Activated CD4-positive, alpha-beta T cell treated with anti-CD3 and anti-CD28 coated beads, Interleukin-2, amount 50 U/mL, for 48 hours (primary cell): ENCODE measurements at places on chromosomes 12 and 14.
A peak's percentile ranks its signal among the peaks of the same experiment; 100 is the strongest.

GRCh38 chr14:51534610-51535011 is 117.1 kb upstream of the FRMD6 start:
- DNase-seq: no peak

- no peak for DNase-seq
Observed at GRCh38 chr14:68327231-68327630, 465.6 kb downstream of the ZFP36L1 start.

DNA sequence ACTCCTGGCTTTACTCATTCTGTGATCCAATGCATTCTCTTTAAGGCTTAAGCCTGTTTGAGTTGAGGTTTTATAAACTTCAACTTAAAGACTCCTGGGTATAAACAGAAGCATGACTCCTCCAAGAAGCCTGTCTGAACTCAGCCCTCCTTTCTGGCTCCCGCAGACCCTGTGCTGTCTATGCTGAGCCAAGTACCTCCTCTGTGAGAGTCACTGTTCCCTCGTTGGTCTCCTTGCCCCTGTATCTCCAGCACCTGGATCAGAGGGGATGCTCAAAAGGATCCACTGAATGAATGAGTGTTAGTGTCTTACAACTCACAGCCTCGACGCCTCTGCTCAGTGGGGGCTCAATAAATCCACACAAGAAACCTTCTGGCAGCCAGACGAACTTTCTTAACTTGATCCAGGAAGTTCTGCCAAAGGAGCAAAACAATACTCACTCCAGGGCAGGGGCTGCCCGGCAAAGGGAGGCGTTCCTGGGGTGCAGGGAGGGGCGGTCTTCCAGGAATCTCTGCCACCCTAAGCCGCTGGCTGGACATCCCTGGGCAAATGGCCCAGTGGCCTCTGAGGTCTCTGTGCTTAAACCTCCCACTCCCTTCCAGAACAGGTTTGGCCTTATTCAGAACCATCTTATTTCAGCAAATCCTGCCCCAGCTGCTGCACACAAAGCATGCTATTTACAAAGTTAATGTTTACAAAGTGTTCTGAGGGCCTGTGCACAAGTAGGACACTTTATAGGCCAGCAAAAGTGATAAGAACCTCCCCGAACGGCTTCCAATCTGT is 32.9 kb downstream of the MAP1LC3B2 start:
- no peak for DNase-seq

GRCh38 chr12:62625228-62625627 is 158.6 kb downstream of the MON2 start:
- DNase-seq: no peak

DNA sequence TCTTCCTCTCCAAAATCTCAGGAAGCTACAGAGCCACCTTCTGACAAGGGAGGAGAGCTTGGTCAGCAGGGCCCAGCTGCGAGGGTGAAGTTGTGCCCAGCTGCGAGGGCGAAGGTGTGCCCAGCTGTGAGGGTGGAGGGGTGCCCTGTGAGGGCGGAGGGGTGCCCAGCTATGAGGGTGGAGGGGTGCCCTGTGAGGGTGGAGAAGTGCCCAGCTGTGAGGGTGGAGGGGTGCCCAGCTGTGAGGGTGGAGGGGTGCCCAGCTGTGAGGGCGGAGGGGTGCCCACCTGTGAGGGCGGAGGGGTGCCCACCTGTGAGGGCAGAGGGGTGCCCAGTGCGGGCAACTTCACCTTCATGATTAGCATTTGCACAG is 20.4 kb upstream of the TTC7B start:
- no peak for DNase-seq

DNA sequence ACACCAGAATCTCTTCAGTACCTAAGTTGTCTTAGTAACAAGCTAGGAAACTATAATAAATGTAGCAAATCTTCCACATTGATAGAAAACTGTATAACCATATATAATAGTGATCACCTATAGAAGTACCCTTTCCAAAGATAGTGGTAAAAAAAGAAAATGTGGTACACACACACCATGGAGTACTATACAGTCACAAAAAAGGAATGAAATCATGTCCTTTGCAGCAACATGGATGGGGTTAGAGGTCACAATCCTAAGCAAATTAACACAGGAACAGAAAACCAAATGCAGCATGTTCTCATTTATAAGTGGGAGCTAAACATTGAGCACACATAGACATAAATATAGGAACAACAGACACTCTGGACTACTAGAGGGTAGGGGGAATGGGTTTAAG is 90.5 kb downstream of the SLC25A21 start:
- no peak for DNase-seq

DNA sequence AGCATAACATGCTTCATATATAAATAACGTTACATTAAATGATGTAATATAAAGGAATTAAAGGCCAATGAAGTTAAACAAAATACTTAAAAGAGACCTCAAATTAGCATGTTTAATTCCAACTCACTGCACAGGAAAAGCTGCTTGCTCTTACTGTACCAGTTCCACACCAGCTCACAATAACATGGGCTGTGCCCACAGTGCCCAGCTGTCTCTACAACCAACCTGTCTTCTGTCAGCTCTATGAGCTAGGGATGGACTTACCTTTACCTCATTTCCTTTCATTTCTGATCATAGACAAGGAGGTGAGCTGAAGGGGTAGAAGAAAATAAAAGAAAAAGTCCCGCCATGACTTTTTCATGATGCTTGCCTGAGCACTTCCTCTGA is 64.8 kb downstream of the NKX2-1 start:
- no peak for DNase-seq

- peak; percentile 41 for DNase-seq
Observed at GRCh38 chr12:93572712-93573551, 457 bp downstream of the SOCS2 start.

- DNase-seq: no peak
Observed at GRCh38 chr12:71158361-71158882, 623 bp upstream of the TSPAN8 start.

GRCh38 chr12:59850268-59850667 is 254.4 kb downstream of the SLC16A7 start:
- DNase-seq: no peak

GRCh38 chr12:17030338-17030737 is 424.4 kb upstream of the LMO3 start:
- no peak for DNase-seq

GRCh38 chr14:65421201-65421981 is 8.9 kb downstream of the FUT8 start:
- DNase-seq: no peak

DNA sequence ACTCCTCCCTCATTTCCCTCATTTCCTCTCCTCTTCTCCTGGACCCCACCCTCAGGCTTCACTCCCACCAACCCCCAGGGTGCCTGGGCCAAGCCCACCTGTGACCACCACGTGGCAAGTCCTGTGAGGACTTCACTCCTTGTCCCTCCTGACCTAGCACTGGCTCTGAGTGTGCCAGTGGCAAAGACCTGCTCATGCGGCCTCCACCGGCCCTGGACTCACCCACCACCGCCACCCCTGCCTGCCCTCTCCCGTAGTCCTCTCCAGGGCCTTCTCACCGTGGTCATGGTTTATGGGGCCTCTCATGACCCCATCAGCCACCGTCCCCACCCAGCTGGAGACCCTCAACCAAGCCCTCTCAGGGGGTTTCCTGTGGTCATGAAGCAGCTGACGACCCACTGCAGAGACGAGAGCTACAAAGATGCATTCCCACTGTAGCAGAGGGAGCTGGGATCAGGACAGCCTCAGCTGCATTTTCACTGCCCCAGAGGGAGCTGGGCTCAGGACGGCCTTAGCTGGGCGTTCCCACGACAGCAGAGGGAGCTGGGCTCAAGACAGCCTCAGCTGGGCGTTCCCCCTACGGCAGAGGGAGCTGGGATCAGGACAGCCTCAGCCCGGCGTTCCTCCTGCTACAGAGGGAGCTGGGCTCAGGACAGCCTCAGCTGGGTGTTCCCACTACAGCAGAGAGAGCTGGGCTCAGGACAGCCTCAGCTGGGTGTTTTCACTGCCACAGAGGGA is 3.2 kb upstream of the C14orf180 start:
- DNase-seq: no peak

- DNase-seq: no peak
Observed at GRCh38 chr14:88426271-88426670, 40.8 kb downstream of the SPATA7 start.

DNA sequence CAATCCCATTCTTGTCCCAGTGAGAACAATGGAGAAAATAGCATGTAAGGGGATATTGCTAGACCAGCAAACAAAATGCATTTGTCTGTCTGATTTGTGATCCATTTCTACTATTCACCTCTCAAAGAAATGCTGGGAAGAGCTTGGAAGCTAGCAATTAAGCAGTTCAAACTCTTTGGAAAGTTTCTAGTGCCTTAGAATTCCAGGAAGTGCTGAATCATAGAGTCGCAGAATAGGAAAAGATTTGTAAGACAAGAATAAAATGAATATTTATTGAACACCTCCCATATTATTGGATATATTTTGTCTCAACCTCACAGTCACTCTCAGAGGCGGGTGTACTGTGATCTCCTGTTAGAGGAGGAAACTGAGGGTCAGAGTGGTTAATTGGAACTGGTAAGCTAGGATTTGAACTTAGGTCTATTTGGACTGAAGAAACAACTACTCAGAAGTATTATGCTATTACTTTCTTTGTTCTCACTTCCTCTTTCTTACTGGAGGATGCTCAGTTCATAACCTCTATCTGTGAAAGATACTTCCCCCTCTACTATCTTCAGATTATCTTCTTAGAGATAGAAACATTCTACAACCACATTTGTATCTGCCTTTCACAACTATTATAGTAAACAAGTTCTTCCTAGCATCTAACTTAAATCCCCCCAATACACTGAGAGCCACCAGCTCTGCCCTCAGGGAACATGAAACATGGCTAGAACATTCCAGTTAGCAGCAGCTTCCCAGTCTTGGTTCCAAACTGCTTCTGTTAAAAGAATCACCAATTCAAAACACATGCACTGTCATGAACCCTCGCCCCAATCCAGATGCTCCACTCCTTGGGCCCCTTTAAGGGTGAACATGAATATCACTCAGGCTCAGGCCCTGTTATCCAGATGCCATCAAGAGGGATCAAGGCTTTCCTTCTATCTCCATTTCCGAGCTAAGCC is 64.2 kb downstream of the DRAM1 start:
- DNase-seq: no peak

- no peak for DNase-seq
Observed at GRCh38 chr12:106254724-106255123, 6.9 kb upstream of the CKAP4 start.

- DNase-seq: no peak
Observed at GRCh38 chr14:36467332-36467731, 52.7 kb downstream of the NKX2-1 start.

- DNase-seq: no peak
Observed at GRCh38 chr12:109919456-109919855, 19.4 kb downstream of the TCHP start.
